ENCODE measurements at places on chromosomes 1 and 21.

GRCh38 chr1:8059161-8059622, 33.1 kb upstream of the ERRFI1 start:
- peak; percentile 74 for DNase-seq

GRCh38 chr1:117067533-117068370, 7.6 kb downstream of the TTF2 start:
- DNase-seq = peak; percentile 50

GRCh38 chr1:242871471-242872030, 347.1 kb upstream of the PLD5 start:
- no peak for DNase-seq

DNA sequence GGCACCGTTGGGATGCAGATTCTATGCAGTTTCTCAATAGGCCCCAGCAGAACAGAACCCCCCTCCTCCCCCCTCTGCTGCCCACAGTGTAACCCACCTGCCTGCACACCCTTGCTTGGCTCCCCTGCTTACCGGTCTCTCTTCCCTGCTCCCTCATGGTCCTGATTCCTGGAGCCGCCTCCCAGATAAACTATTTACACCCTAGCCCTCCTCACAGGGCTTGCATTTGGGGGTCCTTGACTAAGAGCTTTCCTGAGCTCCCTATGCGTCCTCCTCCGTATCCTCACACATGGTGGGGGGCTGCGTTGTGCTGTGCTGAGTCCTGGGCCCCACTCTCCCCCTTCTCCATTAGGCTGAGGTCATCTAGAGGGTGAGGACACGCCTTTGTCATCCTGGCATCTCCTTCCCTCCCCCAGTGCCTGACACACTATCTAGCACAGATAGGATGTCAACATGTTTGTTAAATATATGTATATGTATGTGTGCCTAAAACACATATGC, 121.9 kb downstream of the GRIK3 start:
- no peak for DNase-seq

GRCh38 chr1:111731956-111732355, 7.2 kb downstream of the INKA2 start:
- DNase-seq = no peak

DNA sequence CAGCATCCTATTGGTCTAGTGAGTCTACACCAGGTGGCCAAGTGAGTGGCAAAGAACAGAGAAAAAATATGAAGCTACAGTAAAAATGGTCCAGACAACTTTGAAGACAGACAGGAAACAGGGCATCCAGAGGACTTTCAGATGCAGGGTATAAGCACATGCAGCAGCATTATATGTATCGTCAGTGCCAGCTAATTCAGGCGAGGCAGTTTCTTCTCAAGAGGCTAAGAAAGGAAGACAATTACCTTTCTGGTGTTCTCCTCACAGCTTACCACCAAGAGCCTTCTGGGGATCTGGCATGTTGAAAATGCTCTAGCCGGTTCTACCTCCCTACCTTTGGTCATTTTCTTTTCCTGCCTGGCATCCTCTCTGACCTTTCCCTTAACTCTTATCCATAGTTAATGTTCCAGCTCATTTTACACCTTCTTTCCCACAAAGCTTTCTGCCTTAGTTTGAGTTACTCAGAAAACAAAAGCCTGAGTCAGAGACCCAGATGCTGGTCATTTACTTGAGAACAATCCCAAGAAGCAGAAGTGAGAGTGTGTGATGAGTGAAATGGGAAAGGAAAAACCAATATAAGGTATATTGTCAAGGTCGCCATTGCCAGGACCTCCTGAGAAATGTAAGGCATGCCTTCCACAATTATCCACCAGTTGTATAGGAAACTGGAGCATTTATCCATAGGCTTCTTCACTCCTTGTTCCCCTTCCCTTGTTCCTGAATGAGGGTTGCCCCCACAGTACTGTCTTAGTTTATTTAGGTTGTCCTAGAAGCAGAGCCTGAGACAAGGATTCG, 444.1 kb downstream of the PLPP3 start:
- DNase-seq = peak; percentile 91

GRCh38 chr1:247347477-247348222, 16.0 kb upstream of the ZNF496 start:
- DNase-seq = no peak

GRCh38 chr1:228013935-228014930, 7.4 kb downstream of the WNT3A start:
- peak; percentile 3 for DNase-seq

Data from renal cortical epithelial cell (primary cell).